ENCODE measurements at places on chromosomes 16 and 17. TPM values are rescaled to one million over a fixed set of nuclear protein-coding genes. Genes with fewer than 3 reads are reported as not detected.

DNA sequence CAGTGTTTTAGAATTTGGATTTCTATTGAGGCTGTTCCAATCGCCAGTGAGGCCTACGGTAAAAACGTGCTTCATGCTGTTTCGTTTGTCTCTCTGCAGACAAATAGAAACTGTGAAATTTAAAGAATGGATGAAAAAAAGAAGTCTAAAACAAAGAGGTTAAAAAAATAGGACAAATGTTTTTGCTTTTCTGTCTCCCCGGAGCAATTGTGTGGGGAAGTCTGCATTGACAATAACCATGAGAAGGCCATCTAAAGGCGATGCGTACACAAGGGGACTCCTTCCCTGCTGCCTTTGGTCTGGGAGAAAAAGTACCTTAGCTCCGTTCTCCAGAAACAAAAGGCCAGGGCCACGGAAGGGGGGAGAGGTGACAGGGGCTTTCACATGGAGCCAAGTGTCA is 4.6 kb upstream of the ZFHX3 start:
- H3K27ac ChIP-seq = no peak overlapping the region
- peaks cover 14% of the 10 kb centered on the region for H3K27me3 ChIP-seq
- H3K4me1 ChIP-seq = peaks cover 16% of the 10 kb centered on the region
- DNase-seq = no peak
- peaks cover 2% of the 10 kb centered on the region for H3K36me3 ChIP-seq

The GINS2 gene
- total RNA-seq = 0.47 TPM

GRCh38 chr16:2985893-2986355 is 5.7 kb upstream of the PKMYT1 start:
- H3K4me3 ChIP-seq = no peak overlapping the region
- DNase-seq = no peak
- no peaks in the 10 kb centered on the region for H3K27me3 ChIP-seq
- no peaks in the 10 kb centered on the region for H3K36me3 ChIP-seq
- H3K27ac ChIP-seq = no peak overlapping the region
- peaks cover 22% of the 10 kb centered on the region for H3K4me1 ChIP-seq

GRCh38 chr17:41478237-41478636 is 2.7 kb downstream of the KRT35 start:
- no peak overlapping the region for H3K4me3 ChIP-seq
- no peaks in the 10 kb centered on the region for H3K4me1 ChIP-seq
- DNase-seq = no peak
- H3K27me3 ChIP-seq = no peaks in the 10 kb centered on the region

DNA sequence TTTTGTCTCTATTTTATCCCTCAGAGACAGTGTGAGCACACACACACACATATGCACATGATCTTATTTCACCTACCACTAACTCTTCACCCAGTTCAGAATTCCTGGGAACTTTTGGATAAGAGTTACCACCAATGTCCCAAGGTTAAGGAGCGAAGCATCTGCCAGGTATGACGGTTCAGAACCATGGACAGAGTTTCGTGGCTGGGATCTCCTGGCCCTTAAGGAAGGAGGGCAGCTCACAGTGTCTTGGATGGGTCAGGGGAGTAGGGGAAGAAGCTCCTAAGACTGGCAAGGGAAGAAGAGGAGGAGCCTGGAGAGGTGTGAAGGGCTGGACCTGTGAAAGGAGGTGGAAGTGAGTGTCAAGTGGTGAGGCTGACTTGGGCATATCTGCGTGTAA is 23.0 kb upstream of the TMEM132E start:
- peaks cover 21% of the 10 kb centered on the region for H3K27me3 ChIP-seq
- H3K4me3 ChIP-seq = no peak overlapping the region
- DNase-seq = no peak
- H3K27ac ChIP-seq = no peak overlapping the region
- H3K4me1 ChIP-seq = no peaks in the 10 kb centered on the region
